ENCODE measurements at places on chromosomes 2 and 18.

GRCh38 chr2:151138507-151138906, 123.2 kb downstream of the RBM43 start:
- DNase-seq, result no peak

GRCh38 chr2:159151198-159152127, 135.0 kb downstream of the WDSUB1 start:
- no peak for DNase-seq

DNA sequence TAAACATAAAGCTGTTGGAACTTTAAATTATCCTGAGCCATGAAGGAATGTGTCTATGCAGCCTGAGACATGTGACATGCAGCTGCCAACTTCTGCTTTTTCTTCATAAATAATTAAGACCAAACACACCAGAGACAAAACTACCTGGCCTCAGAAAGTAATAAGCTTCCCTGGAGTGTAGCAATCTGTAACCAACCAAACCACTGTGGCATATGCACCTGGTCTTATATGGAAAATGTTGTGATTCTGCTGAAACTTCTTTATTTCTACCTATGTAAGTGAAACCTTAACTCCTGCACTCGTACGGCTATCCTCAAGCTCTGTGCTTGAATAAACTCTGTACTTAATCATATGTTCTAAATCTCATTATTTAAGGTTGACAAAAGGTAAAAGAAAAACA, 515.0 kb downstream of the TMEM182 start:
- no peak for DNase-seq

- DNase-seq, result no peak
These were observed 30.4 kb downstream of the ODC1 start for GRCh38 chr2:10417551-10418335.

DNA sequence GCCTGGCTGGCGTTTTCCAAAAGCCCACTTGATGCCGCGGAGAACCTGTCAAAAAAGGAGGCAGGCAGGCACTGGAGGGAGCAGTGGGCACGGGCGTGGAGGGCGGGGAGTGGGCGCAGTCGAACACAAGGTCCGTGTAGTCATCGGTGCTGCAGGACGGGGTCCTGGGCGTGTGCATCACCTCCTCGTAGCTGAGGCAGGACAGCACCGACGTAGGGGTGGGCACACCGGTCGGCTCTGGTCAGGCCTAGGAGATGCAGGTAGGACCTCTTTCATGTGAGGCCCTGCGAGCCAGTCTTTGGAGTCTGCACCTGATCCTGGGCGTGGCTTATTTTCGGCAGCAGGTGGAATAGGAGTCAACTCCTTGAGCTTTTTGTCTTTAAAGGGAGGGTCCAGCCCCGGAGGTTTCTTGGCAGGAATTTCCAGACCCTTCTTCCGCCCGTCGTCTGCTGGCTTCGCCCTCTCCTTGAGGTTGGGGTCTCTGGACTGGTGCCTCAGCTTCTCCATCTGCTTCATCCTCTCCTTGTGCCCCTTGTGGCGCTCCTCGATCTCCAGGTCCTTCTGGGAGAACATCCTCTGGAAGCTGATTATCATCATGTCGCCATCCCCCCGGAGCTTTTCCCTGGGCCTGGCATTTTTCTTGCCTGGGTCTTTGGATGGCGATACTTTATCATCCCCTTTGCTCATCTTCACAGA, 892.5 kb upstream of the LRRTM1 start:
- DNase-seq, result no peak

DNA sequence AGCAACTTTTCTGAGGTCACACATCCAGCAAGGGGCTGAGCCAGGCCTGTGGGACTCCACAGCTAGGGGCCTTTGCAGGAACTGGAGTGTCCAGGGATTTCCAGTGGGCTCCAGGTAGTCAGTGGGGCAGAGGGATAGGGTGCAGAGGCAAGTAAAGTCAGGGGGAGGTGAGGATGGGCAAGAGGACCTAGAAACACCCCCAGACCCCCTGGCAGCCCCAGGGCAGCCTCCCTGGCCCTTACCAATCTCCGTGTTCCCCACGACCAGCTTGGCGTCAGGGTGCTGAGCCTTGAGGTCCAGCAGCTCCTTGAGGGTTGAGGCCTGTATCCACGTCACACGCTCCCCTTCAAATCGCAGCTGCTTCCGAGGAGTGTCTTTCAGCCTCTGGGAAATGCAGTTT, 28.4 kb downstream of the XDH start:
- no peak for DNase-seq

GRCh38 chr2:71303849-71304248, 27.7 kb upstream of the ZNF638 start:
- DNase-seq, result no peak

DNA sequence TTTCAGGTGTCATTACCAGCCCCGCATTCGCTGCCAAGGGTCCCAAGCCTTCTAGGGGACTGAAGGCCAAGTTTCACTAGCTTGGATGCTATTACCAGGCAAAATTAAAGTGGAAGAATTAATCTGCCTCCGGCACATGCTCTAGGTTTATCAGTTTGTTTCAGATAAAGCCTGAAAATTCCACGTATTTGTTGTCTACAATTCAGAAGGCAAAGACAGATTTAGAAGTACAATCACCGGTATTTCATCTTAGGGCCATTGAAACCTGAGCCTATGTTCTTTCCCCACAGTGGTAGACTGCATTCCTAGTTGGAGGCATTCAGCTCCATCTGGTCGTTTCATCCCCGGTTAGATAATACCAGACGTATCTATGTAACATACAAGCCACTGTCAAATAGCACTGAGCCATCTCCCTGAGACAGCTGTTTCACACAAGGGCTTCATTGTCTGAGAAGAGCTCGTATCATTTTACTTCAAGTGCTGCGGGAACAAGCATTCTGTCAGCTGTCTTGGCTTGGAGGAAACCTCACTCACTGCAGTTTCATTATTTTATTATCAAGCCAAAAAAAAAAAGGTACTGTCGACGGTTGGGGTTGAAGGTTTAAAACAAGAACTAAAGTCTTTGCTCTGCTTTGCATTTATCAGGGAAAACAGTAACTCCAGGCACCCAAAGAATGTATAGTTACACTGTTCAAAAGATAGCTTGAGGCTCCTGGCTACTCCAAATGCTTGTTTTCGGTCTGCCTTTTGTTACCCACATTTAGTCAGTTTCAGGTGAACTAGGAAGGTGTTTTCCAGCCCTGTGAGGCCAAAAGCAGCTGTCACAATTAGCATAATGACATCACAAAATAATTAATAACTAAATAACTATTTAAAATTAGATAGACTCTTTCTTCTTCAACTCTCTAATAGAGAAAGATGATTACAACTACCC, 76.7 kb downstream of the TGIF1 start:
- peak; percentile 40 for DNase-seq

DNA sequence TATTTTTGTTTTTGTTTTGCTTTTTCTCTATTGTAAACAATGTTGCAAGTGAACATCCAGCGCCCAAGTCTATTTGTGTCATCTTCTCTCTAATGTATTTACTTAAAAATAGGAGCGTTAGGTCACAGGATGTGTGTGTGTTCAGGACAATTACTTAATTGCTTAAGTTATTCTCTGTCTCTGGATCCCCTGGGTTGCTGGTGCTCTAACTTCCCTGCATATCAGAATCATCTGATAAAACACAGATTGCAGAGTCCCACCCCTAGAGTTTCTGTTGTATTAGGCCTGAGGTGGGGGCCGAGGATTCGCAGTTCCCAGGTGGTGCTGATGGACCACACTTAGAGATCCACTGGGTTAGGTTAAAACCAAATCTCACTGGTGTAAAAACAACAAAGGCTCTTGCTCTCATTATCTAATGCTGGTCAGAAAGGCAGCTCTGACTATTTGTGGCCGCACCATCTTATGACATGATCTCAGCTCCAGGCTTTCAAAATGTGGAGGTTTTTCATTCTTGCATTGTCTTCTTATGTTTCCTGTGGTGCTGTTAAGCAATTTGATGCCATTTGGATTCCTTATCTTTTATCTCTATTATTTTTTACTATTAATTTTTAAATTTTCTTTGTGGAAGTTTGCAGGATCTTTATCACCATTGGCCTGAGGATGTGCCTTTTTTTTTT, 87.7 kb downstream of the CLIP4 start:
- no peak for DNase-seq

DNA sequence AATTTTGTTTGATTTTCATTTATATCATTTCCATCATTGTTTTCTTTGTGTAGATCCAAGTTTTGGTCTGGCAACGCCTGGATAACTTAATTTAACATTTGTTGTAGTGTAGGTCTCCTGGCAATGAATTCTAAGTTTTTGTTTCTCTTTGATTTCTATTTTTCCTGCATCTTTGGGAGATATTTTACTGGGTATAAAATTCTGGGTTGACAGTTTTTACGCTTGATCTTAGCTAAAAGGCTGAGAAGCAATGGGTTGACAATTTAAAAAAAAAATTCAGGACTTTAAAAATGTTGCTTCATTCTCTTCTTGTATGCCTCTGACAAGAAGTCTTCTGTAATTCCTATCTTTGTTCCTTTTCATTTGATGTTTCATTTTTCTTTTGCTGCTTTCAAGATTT, 8.6 kb downstream of the LYPD6B start:
- no peak for DNase-seq

DNA sequence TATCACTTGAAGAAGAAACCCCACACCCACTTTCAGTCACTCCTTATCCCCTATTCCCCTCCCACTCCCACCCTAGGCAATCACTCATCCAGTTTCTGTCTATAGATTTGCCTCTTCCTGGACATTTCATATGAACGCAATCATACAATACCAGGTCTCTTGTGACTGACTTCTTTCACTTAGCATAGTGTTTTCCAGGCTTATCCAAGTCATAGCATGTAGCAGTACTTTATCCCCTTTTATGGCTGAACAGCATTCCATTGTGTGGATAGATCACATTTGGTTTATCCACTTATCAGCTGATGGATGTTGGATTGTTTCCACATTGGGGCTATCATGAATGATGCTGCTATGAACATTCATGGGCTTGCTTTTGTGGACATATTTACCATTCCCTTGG, 6.6 kb downstream of the CFAP221 start:
- no peak for DNase-seq

DNA sequence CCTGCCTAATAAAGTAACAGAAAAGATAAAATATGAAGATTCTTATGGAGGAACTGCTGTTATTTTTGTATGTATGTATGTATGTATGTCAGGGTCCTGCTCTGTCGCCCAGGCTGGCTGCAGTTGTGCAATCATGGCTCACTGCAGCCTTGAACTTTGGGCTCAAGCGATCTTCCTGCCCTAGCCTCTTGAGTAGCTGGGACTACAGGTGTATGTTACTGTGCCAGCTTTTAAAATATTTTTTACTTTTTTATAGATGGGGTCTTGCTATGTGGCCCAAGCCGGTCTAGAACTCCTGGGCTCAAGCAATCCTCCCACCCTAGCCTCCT, 26.7 kb downstream of the ANKRD29 start:
- DNase-seq, result no peak

DNA sequence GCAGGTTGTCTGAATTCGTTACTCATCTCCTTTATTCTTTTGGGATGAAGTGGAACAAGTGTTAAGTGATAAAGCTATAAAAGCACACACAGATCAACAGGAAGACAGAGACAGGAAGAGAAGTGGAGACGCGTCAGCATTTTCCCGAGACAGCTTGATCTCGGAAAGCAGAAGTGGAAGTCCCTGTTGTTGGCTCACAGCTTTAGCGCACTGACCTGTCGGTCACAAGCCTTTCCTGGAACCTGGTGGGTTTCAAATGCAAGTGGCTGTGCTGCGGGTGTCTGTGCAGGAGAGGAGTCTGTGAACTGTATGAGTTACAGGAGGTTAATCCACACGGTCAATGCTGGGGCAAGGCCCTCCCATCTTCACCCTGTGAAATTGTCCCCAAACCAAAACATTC, 116.6 kb upstream of the PELI1 start:
- no peak for DNase-seq

- DNase-seq, result no peak
These were observed 9.1 kb downstream of the LOXL3 start for GRCh38 chr2:74544634-74545033.

GRCh38 chr18:32324181-32324580, 134.3 kb downstream of the MEP1B start:
- DNase-seq, result no peak

- DNase-seq, result no peak
These were observed 55.6 kb upstream of the TMEM17 start for GRCh38 chr2:62561586-62561985.

- no peak for DNase-seq
These were observed 212.5 kb downstream of the ZFP36L2 start for GRCh38 chr2:43013821-43014345.

DNA sequence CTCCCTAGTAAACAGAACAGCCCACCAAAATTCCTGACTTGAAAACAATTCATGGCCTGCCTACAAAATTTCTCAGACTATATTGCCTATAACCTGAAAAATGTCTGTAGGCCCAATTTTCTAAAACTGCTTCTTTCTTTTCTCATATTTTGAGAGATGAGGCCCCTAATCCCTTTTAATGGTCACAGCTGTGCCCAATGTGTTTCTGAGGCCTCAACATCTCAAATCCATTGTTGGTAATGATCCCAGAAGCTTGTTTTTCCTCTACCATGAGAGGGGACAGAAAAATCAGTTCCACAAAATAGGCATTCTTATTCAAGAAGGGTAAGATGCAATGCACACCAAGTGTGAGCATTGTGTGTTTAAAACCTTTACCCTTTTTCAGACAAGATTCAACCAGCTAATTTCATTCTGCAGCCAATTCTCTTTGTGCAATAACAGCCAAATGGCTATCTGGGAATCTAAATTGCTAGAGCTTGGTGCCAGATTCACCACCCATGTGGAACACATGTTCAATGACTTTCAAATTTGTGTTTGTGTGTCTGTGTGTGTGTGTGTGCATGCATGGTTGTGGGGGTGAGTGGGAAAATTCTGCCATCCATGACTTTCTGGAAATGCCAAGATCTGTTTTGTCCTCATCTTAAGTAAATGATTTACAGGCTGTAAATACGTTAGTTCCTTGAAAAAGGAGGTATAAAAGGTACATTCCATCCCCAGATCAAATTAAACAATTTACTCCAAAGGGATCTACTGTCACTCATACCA, 319.5 kb downstream of the TNS1 start:
- no peak for DNase-seq

DNA sequence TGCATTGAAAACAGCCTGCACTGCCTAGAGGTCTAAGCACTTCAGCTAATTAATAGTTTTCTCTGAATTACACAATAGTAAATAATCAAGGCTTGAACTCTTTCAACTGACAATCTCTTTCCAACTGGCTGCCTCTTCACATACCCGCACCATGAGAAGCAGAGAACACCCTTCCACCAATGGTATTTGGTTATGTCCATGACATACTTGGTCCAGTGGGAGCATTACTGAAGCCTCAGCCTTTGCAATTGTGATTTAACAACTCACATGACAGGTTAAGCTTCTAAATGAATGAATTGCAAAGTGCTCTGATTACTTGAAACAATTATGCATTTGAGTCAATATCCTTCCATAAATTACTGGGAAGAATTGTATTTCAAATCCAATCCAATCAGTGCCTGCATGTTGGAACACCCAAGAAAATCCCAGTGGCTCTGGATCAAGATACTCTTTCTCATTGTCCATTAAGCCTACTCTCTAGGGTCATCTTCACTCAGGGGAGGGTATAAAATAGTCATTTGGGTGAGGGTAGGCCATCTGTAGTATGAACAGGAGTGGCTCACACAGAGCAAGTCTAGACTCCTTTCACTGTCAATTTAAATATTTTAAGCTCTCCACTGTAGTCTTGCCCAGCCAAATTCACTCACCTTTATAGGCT, 101.1 kb downstream of the HS1BP3 start:
- no peak for DNase-seq
